ENCODE measurements at places on chromosomes 2 and 18.

- no peak for DNase-seq
These were observed 344.9 kb downstream of the DCDC2C start for GRCh38 chr2:4047961-4048891.

DNA sequence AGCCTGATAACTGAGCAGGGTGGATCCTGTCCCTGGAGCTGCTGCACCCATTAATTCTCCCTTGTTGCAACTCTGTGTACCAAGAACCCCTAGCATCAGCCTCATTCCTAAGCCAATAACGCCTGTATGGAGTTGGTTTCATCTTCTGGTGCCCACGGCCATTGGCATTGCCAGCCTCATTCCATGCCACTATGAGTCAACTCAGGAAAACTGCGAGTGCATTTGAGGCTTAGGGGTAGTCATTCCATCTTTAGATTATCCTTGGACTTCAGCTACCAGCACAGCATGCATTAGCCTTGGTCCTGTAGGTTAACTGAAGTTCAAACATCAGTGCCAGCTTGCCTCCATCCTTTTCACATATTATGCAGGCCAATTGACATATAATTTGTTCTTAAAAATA, 1.4 kb upstream of the TRIM54 start:
- peak; percentile 26 for DNase-seq

DNA sequence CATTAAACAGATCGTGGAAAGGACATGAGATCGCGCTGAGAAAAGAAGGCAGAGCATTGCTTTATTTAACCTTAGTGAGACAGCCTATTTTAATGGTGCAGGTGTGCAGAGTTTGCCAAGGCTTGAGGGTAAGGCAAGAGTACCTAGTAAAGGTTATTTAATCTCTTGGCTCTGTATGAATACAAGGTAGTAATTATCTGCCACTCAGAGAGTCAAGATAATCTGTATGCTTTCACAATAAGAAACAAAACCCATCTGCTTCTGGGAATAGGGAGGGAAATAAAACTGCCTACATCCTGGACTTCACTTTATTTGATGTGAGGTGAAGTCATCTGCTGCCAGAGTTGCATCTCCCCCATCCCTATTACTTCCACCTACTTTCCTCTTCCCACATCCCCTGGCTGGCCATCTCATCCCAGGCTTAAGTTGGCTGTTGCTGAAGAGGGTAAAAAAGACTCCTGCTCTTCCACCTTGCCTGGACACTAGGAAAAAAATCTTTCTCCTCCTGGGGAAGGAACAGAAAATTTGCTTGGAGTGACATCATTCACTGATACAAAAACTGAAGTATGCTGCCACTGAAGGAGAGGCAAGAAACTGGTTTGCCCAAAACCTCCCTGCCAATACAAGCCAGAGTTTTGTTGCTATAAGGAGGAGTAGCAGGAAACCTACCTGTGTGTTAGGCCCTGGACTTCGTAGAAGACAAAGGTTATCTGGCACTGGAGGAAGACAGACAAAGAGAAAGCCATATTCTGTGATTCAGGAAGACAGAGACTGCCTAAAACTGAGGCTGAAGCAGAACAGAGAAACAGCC, 35.8 kb upstream of the ARHGAP25 start:
- DNase-seq: no peak

- no peak for DNase-seq
These were observed at the start of gene NEU4 for GRCh38 chr2:241808721-241809382. Gene NEU4, plus strand, starts transcription at chr2:241809193. Its CDS starts 5,292 bp downstream, at chr2:241814485.

- DNase-seq: peak; percentile 37
These were observed 96.7 kb upstream of the SLC14A2 start for GRCh38 chr18:45518311-45519155.

DNA sequence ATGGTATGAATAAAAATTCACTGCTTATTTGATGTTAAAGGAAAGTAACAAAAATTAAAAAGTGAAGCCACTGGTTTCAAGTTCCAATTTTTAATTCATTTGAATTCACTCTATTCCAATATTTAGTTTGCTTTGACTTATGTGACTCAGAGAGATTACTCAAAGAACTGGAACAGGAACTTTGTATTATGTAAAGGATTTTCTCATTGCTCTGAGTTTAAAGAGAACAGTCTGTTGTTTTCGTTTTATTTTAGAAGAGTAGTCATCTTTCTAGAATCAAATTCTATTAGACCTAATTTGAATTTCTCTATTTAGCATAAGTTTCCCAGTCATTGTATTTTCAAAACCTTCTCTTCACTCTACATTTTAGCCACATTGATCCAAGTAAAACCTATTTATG, 300.1 kb upstream of the SLC8A1 start:
- DNase-seq: peak; percentile 58

DNA sequence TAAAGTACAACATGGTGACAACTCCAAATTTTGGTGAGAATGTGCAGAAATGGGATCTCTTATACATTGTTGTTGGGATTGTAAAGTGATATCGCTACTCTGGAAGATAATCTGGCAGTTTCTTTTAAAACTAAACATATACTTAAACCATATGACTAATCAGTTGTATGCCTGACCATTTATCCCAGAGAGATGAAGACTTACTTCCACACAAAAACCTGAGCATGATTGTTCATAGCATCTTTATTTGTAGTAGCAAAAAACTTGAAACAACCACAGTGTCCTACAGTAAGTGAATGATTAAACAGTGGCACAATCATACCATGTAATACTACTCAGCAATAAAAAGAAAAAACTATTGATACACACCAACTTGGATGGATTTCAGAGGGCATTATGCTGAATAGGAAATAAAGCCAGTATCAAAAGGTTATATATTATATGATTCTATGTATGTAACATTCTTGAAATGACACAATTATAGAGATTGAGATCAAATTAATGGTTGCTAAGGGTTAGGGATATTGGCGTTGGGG, 47.3 kb downstream of the EPB41L5 start:
- no peak for DNase-seq

- no peak for DNase-seq
These were observed 45.8 kb upstream of the ID2 start for GRCh38 chr2:8636041-8636491.

DNA sequence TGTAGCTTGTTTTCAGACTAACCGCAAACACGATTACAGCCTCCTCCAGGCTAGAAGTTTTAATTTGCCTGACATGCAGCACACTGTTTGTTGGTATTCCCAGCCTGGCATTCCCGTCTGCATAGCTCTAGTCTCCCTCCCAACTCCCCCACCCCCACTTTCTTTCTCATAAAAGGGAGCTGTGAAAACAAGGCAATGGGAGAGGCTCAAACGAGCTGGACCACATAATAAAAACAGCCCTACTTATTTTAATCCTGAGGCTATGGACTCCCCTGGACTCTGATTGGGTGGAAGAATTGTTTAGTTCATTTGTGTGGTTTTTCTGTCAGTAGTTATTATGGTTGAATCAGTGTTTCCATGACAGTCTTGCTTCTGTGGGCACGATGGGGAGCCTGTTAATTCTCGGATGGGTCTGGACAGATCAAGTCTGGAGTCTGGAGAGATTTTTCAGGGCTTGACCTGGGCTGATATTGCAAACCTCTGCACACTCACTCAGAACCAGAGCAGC, 1.2 kb downstream of the STON1 start:
- peak; percentile 88 for DNase-seq

DNA sequence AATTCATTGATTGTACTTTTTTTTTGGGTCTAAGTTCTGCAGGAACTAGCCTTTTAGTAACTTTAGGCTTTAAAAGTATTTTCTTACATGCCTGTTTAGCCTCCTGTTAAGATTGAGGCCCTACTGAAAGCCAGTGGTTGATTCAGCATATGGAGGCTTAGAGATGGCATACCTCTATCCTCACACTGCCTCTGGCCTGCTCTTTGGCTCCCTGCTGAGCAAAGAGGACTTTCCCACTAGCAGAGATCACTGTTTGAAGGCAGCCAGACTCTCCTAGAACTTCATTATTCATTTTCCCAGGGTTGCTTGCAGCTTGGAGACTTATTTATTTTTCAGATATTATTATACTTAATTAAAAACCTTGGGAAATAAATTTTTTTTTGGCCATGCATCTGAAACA, 405.6 kb upstream of the MEX3C start:
- DNase-seq: no peak

DNA sequence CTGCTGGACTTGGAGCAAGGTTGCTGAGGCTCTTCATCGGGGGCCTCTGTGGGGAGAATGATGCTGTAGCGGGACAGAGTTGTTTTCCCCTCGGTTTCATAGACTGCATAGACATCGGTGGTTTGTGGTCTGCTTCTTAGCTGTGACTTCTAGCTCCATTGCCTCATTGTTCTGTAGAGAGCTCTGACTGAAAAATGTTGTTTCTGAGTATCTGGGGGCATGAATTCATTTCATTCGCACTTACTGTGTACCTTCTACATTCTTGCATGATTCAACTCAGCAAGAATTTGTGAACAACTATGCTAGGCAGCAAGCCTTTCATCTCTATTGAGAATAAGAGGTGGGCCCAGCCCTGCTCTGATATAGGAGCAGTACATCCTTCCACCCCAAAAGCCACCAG, 406.8 kb downstream of the NBAS start:
- no peak for DNase-seq

DNA sequence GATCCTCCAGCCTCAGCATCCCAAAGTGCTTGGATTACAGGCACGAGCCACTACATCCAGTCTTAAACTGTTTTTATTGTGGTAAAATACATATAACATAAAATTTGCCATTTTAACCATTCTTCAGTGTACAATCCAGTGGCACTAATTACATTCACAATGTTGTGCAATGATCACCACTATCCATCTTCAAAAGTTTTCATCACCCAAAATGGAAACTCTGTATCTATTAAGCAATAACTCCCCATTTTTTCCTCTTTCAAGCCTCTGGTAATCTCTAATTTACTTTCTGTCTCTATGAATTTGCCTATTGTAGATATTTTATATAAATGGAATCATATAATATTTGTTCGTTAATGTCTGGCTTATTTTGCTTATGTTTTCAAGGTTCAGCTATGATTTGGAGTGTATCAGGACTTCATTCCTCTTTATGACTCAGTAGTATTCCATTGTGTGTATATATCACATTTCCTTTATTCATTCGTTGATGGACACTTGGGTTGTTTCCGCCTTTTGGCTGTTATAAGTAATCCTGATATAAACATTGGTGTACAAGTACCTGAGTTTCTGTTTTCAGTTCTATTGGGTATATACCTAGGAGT, 71.8 kb downstream of the GFPT1 start:
- no peak for DNase-seq

- DNase-seq: no peak
These were observed 269.0 kb downstream of the ATAD2B start for GRCh38 chr2:23657934-23658333.

GRCh38 chr2:18413676-18414396, 146.6 kb downstream of the RDH14 start:
- peak; percentile 97 for DNase-seq

DNA sequence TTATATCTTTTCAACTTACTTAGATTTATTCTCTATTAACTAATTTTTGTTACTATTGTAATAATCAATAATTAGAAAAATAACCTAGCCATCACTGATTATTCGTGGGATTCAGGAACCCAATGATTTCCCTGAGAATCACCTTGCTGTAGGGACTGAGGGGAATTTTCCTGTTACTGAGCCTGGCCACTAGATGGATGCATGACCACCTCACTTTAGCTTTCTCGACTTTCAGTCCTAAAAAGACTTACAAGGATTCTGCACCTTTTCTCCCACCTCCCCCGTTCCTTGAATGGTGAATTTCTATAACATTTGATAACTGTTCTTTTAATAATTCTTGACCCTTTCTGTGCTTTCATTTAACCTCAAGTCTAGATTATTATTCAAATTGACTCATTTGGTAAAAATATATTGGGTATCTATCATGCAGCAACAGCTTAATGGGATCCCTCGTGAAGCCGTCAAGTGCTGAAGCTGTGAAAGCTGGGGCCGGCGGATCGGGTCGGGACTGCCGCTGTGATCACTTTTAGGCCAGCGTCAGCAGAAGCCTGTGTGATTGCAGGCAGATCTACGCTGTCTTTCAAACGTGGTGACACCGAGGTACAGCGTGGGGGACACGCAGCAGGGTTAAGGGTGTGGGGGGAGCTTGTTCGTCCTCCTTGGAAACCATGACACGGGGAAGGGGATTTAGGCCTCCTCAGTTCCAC, 38.8 kb upstream of the TMEM18 start:
- DNase-seq: peak; percentile 28

GRCh38 chr18:77037567-77037966, 95.0 kb downstream of the MBP start:
- no peak for DNase-seq

DNA sequence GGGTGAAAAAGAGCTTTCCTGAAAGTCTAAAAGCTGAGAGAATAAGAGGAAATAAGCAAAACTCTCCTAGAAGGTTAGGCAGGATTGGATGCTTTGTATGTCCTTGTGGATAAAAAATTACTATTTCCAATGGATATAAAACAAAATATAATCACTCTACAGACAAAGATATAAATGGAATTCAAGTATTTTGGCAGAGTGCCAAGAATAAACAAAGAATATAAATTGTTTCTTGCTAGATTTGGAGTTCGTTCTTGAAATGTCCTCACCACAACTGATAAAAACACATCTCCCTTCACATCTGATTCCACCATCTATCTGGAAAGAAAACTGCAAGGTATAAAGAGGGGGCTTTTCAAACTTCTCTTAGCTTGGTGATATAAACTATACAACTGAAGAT, 13.3 kb downstream of the SULT1C3 start:
- no peak for DNase-seq

- DNase-seq: no peak
These were observed 13.2 kb upstream of the LRRFIP1 start for GRCh38 chr2:237614151-237614720.
